ENCODE measurements at places on chromosomes 12 and 14.

DNA sequence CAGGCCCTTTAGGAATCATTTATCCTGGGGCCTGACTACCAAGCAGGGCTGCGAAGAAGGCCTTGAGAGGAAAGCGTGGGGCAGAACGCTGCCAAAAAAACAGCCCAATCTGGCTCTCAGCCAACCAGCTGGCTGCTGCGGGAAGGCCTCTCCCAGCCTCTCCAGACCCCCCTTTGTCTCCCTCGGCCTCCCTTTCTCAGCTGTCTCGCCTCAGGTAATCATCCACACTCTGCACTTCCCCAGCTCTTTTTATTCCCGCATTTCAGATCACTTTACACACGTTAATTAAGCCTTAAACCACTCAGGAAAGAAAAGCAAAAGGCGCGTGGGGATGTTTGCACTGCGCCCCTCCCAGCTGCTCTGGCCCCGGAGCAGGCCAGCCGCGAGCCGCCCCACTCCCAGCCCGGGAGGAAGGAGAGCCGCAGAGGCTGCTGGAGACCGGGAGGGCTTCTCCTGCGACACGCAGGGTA is 208.2 kb upstream of the FOXN3 start:
- no peak for DNase-seq

DNA sequence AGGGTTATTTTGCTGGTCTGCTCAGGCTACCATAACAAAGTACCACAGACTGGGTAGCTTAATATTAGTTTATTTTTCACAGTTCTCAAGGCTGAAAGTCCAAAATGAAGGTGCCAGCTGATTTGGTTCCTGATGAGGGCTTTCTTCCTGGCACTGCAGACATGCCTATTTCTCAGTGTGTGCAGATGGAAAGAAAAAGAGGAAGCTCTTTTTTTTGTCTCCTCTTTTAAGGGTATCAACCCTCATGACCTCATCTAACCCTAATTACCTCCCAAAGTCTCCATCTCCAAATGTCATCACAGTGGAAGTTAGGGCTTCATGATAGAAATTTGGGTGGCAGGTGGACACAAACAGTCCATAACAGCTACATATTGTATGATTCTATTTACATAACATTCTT is 25.0 kb upstream of the POLR3B start:
- DNase-seq, result no peak

DNA sequence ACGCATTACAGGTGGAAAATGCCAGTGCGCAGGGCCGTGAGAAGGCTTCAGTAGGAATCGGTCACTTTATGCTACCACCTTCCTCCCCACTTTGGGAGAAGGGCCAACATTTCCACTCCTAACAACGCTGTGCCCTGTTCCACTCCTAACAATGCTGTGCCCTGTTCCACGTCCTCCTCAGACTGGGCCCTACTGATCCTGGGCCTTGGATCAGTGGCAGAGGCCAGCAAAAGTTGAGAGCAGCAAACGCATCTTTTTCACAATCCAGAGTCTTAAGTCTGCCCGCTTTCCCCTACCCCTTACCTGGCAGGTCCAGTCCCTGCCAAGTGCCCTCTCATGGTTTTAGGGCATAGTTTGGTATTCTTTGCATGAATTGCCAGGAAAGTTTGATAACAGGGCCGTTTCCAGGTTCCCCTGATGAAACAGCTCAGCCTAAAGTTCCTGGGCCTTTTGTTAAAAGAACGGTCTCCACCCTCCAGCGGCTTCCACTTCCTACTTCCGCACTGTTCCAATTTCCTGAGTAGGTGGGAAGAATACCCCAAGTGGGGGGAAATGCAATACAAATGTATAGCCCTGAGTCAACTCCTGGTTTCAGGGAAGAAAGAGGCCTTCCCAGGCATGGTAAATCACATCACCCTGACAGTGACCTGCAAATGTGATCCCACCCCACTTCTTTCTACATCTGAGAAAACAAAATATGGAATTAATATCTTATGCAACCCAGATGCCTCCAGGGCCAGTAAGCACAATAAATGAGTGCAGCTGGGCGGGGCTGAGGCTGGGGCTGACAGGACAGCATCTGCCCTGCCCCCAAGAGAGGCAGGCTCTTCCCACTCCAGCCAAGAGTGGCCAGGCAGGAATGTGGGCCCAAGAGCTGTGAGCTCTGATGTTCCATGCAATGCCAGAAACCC is 15.0 kb downstream of the KCTD10 start:
- peak; percentile 17 for DNase-seq

DNA sequence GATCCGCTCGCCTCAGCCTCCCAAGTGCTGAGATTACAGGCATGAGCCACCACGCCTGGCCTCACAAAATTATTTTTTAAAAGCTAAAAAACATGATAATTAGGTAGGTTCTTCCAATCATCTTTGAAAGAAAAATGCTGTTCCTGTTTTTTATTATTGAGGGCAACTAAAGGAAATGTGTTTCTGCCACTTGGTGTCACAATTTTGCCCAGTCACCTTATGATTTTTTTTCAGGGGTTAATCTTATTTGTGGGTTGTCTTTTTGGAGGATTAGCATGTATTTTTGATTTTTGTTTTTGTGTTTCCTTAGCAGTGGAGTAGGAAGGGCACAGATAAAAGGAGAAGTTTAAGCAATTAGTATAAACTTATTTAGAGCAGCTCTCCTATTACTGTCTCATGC is 79.8 kb downstream of the PRORP start:
- no peak for DNase-seq

GRCh38 chr14:87992346-87992717 is 650 bp downstream of the GALC start:
- DNase-seq, result no peak
